Stimulated activated naive CD8-positive, alpha-beta T cell treated with anti-CD3 and anti-CD28 coated beads, Interleukin-15, Interleukin-2, amounts not matched to agents 100 U/mL and 50 U/mL, for 24 hours (primary cell): ENCODE measurements at places on chromosomes 1 and 21.
A peak's percentile ranks its signal among the peaks of the same experiment; 100 is the strongest.

- no peak for DNase-seq
Measured at GRCh38 chr1:187762118-187762517, 933.4 kb downstream of the PLA2G4A start.

DNA sequence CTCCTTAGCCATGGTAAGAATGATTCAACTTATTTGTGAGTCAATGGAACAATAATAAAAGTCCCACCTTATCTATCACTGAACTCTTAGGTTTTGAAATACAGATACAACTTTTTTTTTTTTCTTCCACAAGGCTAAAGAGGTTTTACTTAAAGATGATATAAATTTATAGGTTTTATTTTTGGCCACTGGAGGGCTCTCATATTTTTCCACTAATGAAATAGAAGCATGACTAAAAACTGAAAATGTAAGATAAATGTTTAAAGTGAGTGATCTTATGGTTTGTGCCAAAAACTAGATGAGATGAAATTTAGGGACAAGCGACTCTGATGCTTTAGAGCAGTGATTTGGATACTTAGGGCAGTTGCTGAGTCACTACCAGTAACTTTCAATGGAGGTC, 499.0 kb downstream of the NUF2 start:
- DNase-seq = no peak

DNA sequence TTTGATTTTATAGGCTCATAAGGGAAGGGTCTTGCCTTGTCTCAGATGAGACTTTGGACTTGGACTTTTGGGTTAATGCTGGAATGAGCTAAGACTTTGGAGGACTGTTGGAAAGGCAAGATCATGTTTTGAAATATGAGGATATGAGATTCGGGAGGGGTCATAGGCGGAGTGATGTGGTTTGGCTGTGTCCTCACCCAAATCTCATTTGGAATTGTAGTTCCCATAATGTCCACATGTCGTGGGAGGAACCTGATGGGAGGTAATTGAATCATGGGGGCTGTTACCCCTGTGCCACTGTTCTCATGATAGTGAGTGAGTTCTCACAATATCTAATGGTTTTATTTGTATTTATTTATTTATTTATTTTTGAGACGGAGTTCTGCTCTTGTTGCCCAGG, 6.9 kb upstream of the CSDE1 start:
- DNase-seq = no peak

DNA sequence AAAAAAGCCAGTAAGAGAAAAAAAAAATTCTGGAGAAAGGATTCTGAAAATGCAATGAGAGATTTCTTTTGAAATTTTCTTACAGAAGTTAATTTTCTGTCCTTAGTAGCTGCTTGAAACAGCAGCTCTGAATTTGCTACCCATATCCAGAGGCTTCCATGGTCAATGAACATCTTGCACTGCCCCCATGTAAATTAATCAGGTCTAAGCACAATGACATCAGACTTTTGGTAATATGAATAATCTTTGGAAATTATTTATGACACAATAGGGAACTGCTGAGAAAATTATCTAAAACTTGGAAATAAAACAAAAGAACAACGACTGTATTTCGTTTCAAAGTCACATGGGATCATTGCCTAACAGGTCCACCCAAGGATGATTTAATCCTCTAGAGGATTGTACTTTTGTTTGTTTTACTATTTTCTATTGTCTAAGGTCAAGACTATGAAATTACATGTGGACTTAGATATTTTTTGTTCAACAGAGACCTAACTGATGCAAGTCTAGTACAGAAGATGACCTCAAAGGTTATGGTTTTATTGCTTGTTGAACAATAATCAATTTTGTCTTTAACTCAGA, 312.1 kb downstream of the BACH1 start:
- no peak for DNase-seq

- no peak for DNase-seq
Measured at GRCh38 chr1:63127376-63127775, 195.0 kb upstream of the FOXD3 start.

DNA sequence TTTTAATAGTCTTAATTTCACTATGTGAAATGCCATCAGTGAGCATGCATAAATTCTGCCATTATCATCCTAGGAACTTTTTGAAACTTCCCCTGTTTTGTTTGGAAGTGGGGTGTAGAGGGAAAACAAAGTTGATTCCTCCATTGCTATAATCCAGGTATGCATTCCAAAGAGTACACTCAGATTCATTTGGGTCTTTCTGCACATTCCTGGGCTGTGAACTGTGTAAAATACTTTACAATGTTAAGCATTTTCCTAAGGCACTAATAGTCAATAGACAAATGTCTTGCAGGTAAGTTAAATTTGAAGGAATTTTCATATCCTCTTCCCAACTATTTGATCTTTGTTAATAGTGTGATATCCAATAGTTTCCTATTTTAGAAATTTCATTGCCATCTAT, 36.2 kb downstream of the SGIP1 start:
- DNase-seq = no peak

GRCh38 chr1:234842726-234843641, 233.0 kb upstream of the IRF2BP2 start:
- DNase-seq = peak; percentile 85

GRCh38 chr21:39630827-39631226, 18.1 kb downstream of the B3GALT5 start:
- DNase-seq = no peak

- no peak for DNase-seq
Measured at GRCh38 chr1:181784039-181784683, 277.4 kb downstream of the ZNF648 start.
